ENCODE measurements at places on chromosomes 5 and 9.

DNA sequence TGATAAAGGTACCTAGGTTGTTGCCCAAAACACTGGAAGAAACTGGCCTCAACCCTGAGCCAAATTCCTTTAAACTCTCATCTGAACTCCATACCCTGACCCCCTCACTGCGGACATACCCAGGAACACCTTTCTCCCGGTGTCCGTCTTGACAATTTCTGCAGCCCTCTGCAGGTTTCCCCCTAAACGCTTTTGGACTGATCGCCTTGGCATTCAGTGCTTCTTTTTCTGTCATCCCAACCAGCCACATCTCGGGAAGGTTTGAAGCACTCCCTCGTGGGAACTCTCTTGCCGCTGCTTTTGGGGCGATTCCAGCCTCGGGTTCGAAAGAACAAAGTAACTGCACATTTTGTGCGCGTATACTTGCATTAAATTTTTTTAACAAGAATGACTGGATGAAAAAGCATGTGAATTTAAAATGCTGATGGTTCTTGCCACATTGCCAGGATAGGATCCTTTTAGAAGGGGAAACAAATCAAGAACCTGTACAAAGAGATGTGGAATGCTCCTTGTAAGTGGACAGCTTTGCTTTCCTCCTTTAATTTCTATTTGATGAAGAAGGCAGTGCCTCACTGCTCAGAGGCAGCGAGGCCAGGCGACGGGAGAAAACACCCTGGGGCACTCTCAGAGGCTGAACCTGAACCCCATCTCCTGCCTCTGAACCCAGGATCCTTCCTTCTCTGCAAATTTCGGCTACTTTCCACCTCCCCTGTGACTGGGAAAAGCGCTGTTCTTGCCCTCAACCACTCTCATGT, 615 bp downstream of the PSMD5 start:
- DNase-seq = no peak

GRCh38 chr5:88878976-88879375, 4.0 kb downstream of the MEF2C start:
- no peak for DNase-seq

- DNase-seq = no peak
Measured at GRCh38 chr9:36471359-36471758, 71.3 kb upstream of the RNF38 start.

GRCh38 chr9:19583890-19584289, 175.1 kb downstream of the ACER2 start:
- DNase-seq = no peak

GRCh38 chr9:8331507-8332330, 532.1 kb upstream of the DMAC1 start:
- DNase-seq = no peak

- no peak for DNase-seq
Measured at GRCh38 chr9:132157347-132158116, 4.3 kb upstream of the NTNG2 start.

DNA sequence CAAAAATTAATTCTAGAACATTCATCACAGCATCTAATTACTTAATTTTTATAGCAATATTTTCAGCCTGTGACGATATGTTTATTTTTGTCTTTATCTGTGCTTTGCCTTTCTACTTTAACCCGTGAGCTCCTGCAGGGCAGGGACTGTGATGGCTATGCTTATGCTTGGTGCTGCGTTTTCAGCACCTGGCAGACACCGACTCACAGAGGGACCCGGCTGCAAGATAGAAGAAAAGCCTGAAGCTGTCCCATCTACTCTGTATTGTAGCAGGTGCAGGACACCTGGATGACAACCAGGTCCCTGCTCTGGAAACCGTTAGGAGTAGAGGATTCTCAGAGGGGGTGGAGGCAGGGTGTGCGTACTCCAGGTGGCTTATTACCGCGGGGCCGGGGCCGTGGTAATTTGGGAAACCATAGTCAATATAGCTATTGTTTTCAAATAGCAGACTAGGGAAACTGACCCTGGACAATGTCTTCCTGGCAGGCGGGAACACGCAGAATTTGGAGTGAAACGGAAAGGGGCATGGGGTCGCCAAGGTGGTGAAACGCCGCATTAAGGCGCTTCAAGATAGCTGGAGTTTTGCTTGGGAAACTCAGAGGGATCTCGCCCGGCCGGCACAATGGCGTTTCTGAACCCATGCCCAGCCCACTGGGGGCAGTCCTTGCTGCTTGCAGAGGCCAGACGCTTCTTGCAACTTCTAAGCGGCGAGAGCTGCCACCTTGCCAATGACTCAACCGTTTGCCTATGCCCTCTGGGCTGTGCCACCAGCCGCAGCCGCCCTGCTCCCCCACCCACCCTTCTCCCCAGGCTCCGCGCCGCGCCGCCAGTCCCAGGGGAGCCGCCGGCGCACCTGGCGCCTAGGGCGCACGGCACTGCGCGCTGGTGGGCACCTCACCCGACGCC, 140.1 kb upstream of the PALM2AKAP2 start:
- DNase-seq = no peak

- DNase-seq = no peak
Measured at GRCh38 chr5:135232958-135233357, 166.1 kb downstream of the MACROH2A1 start.

GRCh38 chr9:37650299-37650872, 368 bp upstream of the FRMPD1 start:
- no peak for DNase-seq

DNA sequence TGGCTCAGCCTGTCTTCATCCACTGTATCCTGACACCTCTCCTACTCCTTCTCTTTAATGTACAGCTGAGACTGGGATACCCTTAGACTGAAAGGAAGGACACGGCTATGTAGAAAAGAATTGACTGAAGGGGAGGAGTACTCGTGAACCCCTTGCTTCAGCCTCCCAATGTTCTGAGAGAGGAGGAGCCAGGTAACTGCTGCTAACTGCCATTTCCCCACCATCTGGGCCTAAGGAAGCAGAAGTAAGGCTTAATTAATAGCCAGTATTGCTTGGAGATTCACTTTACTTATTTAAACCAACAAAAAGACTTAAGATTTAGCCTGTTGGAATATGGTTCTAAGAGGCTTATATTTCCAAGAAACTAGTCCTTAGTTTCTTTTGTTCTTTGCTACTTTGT, 18.8 kb upstream of the RGS3 start:
- no peak for DNase-seq

GRCh38 chr5:163815240-163815791, 309.9 kb downstream of the MAT2B start:
- no peak for DNase-seq

DNA sequence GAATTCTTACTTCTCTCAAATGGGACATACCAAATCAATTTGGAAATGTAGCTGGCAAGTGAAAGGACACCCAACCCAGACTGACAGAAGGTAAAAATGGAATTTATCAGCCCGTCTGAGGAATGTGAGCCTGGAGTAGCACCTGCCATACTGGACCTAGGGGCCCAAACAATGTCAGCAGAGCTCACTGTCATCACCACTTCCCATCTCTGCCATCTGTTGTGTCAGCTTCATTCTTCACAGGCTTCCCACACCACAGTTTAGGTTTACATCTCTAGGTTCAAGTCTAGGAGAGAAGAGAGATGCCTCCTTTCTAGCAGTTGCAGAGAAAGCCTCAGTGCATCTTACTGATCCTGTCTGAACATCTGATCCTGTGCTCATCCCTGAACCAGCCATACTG, 222.4 kb downstream of the DOCK8 start:
- no peak for DNase-seq

GRCh38 chr5:150350524-150351344, 6.8 kb upstream of the TCOF1 start:
- DNase-seq = no peak

DNA sequence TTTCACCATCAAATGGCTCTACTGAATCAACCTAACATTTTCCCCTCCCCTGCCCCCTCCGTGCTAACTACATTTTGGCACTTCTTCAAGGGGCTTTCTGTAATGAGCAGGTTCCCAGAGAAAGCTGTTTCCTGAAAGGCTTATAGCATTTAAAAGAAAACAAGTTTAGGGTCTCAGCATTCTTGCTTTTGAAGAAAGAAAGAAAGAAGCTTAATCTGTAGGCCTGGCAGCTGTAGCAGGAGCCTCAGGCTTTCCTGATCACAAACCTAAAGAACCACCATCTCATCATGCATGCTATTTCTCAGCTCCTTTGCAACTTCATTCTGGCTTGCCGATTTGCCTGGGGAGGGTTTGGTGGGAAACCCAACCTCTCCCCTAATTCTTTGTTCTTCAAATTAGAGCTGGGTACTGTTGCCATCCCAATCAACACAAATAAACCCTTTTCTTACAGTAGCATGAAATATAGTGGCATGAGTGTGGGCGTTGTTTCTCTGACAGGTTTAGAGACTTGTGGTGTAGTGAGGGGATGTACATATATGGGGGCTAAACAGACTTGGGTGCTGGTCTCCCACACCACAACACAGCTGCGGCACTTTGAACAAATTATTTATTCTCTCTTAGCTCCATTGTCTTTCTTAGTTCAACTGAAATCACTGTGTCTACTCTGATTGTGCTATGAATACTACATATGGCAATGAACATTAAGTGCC, 160.5 kb upstream of the TNC start:
- DNase-seq = no peak

GRCh38 chr9:15824310-15824709, 271.5 kb downstream of the CCDC171 start:
- DNase-seq = no peak

DNA sequence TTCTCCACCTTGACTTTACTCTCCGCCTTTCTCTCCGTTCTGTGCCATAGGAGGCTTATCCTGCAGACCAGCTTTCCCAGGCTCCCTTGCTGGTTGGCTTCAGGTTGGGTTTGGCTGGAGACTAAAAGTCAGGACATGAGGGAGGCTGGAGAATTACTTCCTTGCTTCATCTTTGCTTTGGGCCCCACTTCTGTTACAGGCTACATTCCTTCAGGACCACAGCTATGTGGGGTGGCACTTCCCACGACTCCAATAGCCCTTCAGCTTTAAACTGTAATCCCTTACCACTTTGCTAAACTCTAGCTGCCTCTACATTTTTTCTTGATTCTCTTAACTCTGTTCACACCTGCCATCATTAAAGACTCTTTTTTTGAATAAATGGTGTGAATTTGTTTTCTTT, 186.7 kb upstream of the NR4A3 start:
- DNase-seq = no peak

Data from esophagus squamous epithelium (tissue), 5 donors.